ENCODE measurements at places on chromosomes 12 and 14.

- DNase-seq: no peak
Observed at GRCh38 chr12:92554158-92555073, 148.4 kb upstream of the PLEKHG7 start.

DNA sequence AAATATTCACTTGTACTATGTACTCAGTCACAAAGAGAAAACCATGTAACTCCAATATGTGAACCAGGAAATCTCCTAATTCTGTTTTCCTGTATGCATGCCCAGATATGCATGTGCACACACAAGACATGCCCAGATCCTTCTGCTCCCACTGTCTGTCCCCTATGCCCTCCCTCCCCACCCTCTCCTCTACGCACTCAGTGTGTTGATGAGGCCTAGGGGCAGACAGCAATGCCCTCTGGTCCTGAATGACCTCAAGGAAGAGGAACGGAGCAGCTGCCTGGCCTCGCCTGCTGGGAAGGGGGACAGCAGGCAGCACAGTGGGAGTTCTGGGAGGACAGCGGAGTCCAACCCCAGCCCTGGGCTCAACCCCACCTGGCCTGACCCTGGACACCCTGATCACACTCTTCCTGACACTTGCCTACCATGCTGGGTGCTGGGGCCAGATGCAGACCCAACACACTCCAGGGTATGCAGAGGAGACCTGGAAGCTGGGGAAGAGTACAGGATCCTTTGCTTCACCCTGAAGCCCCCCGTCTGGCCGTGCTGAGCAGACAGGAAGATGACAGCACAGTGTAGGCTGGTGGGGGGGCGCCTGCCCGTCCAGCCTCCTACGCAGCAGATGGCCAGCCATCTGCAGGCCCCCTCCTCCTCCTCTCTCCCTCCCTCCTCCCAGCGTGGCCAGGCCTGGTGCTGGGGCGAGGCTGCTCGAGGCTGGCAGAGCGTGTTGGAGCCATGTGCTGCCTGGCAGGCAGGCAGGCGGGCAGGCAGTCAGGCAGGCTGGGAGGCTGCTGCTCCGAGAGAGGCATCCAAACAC lies 106.6 kb upstream of the NCOR2 start:
- no peak for DNase-seq

DNA sequence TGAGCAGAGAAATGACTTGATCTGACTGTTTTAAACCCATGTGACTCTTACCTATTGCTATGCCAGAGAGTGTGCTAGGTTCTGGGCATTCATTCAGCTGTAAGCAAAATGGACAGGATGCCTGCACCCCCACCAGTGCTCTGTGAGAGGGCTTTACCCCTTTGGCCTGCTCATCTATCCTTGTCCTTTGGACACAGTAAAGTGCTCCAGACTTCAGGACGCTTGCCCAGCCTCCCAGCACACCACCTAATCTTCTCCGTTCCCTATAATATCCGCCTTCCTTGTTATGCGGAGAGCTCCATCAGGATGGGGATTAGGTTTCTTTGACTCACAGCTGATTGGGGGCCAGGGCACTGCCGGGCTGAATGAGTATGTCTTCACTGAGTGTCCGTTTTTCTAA lies 4.4 kb upstream of the ZNF839 start:
- no peak for DNase-seq

DNA sequence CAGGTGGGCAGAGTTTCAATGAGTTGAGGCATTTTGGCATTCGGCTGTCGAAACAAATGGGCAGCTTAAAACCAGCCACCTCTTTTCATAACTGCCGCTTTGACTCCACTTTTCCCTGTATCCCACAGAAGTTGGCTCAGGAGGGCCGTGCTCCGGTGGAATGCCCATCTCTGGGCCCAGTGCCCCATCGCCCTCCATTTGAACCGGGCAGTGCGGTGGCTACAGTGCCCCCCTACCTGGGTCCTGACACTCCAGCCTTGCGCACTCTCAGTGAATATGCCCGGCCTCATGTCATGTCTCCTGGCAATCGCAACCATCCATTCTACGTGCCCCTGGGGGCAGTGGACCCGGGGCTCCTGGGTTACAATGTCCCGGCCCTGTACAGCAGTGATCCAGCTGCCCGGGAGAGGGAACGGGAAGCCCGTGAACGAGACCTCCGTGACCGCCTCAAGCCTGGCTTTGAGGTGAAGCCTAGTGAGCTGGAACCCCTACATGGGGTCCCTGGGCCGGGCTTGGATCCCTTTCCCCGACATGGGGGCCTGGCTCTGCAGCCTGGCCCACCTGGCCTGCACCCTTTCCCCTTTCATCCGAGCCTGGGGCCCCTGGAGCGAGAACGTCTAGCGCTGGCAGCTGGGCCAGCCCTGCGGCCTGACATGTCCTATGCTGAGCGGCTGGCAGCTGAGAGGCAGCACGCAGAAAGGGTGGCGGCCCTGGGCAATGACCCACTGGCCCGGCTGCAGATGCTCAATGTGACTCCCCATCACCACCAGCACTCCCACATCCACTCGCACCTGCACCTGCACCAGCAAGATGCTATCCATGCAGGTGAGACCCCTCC lies 5.0 kb upstream of the RNU7-1 start:
- no peak for DNase-seq

DNA sequence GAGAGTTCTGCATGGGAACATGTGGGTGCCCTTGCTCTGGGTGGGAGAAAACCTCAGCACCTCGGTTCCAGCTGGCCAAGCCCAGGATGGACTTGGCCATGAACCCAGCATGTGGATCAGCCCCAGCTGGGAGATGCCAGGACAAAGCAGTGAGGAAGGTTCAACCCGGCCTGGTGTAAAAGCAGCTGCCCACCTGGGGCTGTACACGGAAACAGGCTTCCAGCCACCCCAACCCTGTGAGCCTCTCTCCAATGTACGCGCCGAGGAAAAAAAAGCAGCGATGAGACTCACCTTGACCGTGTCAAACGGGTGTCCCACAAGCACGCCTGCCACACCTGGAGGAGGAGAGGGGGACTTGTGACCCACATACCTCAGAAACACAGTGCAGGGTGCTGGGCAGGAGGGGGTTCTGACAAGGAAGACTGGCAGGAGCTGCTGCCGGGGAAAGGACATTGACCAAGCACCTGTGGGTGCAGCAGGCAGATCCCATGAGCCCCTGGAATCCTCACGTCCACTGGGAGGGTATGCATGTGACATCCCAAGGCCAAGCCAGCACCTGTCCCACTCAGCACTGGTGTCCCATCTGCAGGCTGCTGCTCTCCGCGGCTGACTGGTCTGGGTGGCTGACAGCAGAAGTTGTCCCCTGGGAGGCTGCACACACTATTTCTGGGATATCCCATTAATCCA lies 7.5 kb downstream of the SLC25A29 start:
- no peak for DNase-seq

- no peak for DNase-seq
Observed at GRCh38 chr14:32545095-32545494, 216.0 kb downstream of the AKAP6 start.

- no peak for DNase-seq
Observed at GRCh38 chr12:83141460-83141994, 454.8 kb downstream of the TMTC2 start.

GRCh38 chr12:67655829-67656228 lies 7.3 kb downstream of the DYRK2 start:
- DNase-seq: no peak

GRCh38 chr12:14871247-14871646 lies 14.4 kb downstream of the MGP start:
- DNase-seq: no peak
